NCI-H510A (cell line): ENCODE measurements at places on chromosomes 6 and 20.

- no peak for DNase-seq
These were observed 19.9 kb upstream of the DEK start for GRCh38 chr6:18284261-18284660.

GRCh38 chr6:150058231-150058792, 10.6 kb downstream of the ULBP3 start:
- no peak for DNase-seq

- peak; percentile 49 for DNase-seq
These were observed 275.1 kb downstream of the CDC5L start for GRCh38 chr6:44662461-44663121.

DNA sequence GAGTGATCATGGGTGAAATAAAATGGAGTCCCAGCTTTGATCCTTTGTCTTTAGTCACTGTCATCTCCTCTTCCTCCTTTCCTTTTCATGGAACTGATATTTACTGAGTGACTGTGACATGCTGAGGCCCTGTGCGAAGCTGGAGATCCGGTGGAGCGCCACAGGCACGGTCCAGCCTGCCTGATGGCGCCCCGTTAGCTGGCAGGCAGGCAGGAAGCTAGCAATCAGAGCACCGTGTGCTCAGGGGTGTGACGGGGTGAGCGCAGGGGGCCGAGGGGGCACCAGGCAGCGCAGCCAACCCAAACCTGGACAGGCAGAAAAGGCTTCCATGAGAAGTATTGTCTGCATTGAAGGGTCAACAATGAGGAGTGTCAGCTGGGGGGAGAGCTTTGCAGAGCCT, 100.2 kb upstream of the AKAP12 start:
- no peak for DNase-seq

- no peak for DNase-seq
These were observed 102.8 kb downstream of the MOXD1 start for GRCh38 chr6:132298344-132298949.

DNA sequence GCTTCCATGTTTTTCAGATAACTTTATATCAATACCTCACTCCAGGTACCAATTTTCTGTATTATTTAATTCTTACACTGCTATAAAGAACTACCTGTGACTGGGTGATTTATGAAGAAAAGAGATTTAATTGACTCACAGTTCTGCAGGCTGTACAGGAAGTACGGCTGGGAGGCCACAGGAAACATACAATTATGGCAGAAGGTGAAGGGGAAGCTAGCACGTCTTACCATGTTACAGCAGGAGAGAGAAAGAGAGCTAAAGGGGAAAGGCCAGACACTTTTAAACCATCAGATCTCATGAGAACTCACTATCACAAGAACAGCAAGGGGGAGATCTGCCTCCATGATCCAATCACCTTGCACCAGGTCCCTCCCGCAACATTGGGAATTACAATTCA, 119.1 kb upstream of the BMP5 start:
- no peak for DNase-seq

DNA sequence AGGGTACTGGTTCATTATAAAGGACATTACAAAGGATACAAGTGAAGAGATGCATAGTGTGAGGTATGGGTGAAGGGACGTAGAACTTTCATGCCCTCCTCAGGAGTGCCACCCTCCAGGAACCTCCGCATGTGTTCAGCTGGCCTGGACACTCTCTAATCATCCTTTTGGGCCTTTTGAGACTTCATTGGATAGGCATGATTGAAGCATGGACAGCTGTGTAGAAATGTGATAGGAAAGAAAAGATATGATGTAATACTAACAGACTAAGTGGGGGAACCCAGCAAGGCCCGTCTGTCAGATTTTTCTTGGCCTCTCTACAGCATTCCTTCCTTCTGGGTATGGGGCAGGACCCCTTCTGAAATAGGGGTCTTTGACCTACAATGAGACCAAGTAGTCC, 31.1 kb downstream of the DOP1A start:
- DNase-seq, result no peak

DNA sequence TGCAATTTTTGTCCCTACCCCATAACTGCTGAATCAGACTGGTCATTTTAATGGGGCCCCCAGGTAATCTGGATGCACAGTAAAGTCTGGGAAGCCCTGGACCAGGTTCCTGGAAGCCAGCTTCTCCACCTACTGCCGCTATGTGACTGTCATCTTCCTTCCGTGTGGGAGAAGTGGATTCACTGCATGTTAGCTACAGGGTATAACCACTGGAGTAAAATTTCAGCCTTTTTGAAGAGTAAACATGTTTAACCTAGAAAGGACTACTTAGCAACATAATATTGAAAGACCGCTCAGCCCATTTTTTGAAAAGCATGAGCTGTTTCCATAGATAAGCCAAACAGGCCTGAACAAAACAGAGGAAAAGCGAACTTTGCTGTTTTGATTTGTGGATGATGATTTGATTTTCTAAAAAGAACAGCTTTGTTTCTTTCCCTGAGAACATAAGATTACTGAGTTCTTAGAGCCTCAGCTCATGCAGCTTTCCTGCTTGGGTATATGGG, 208.1 kb downstream of the PLCB4 start:
- DNase-seq, result no peak

GRCh38 chr20:63037669-63038268, 31.0 kb upstream of the BHLHE23 start:
- DNase-seq, result no peak

- DNase-seq, result no peak
These were observed 3.0 kb upstream of the ARID1B start for GRCh38 chr6:156773935-156774852.

DNA sequence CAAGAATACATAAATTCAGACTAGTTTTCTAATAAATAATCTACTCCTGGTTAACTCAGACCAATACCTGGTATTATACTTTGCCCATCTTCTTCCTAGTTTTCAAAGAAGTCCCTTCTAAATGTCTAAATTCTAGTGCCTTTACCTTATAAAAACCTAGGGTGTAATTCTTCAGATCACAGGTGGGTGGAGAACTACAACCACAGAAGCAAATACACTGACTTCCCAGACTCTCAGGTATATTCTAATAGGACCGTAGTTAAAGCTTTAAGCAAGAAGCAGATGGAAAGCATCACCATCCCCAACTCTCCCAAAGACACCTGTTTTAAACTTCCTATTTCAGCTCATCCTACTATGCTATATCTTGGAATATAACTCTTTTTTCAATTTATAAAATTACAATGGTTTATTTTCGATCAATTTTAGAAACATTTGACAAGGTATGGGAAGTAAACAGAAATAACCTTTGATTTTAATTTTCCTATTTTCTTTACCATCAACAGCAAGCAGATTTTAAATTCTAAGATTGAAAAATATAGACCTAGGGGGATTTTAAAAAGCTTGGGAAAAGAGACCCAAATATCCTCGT, 15.8 kb downstream of the MAN1A1 start:
- DNase-seq, result no peak

DNA sequence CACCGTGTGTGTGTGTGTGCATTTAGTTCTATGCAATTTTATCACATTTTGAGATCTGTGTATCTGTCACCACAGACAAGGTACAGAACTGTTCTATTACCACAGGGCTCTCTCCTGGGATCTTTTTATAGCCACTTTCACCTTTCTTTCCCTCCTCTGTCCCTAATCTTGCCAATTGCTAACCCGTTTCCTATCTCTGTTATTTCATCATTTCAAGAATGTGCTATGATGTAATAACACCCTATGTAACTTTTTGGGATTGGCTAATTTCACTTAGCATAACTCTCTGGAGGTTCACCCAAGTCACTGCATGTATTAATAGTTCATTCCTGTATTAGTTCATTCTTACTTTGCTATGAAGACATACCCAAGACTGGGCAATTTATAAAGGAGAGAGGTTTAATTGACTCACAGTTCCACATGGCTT, 657.7 kb downstream of the QKI start:
- DNase-seq, result no peak

- DNase-seq, result no peak
These were observed 43.2 kb downstream of the PREP start for GRCh38 chr6:105359419-105360370.

- no peak for DNase-seq
These were observed 10.4 kb downstream of the PMEPA1 start for GRCh38 chr20:57699395-57699794.

- no peak for DNase-seq
These were observed 275.6 kb upstream of the SUPT3H start for GRCh38 chr6:45653117-45653883.
